ENCODE measurements at places on chromosomes 1 and 21.

DNA sequence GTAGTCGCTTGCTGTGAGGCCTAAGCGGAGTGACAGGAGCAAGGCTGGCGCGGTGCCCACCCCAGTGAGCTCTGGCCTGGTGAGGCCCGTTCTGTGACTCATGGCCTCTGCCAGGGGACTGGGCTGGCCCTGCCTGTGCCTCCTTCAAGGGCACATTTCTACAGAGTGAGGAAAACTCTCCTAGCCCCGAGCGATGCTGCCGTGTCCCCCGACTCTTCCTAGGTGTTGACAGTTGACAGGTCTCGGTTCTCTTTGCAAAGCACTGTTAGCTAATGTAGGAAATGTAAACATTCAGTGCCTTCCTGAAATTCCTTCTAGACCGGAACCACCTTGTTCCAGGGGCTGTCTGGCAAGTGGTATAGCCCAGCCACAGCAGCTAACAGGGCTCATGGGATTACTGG is 43.9 kb downstream of the ABCG1 start:
- no peak for DNase-seq

DNA sequence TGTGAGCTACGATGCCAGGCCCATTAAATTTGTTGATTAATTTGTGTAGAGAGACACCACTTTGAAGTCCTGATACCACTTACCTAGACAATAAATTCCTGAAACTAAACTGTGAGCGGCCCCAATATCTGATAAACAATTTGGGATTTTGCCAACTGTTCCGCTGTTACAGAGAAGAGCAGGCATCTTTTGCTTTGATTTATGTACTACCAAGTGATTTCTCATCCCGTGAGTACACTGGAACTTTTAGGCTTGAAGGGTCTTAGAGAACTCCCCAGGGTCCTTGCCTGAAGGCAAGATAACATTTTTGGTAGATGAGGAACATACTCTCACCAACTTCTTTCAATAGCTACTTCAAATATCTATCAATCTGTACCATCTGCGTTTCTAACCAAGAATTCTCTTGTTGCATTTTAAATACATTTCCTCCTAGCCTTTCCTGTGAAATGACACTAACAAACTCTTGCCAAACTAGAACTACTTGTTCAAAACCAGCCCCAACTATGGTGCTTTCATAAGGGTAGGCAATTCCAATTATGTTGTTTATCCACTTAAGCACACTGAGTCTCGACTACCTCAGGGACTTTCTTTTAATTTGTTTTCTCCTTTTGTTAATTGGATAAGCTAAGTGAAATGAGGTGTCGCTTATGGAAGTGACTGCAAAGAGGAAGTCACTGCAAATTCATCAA is 23.2 kb upstream of the SLC30A1 start:
- no peak for DNase-seq

DNA sequence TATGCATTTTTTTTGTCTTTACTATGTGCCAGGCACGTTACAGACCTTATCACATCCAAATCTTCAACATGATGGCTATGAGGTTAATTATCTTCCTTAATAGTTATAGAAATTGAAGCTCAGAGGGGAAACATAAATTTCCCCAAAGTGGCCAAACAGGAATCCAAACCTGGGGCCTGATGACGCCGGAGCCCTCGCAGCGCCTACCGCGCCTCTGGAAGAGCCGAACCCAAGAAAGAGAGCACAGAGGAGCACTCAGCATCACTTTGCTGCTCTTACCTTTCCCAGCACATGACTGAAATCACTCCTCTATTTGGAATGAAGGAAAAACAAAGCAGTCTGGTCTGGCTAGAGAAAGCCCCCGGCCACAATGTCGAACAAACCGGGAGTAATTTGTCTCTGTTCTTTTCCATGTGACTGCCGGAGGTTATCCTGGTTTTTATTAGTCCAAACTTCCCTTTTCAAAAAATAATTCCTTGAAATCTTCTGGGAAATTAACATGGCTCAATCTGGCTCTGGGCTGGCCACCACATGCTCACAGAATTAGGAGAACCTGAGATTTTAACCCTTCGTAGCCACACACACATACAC is 195.5 kb downstream of the ADSS2 start:
- DNase-seq, result no peak

- DNase-seq, result no peak
Measured at GRCh38 chr1:234899041-234899729, 229.5 kb downstream of the TOMM20 start.

GRCh38 chr1:93749894-93750301 is 68.3 kb upstream of the BCAR3 start:
- no peak for DNase-seq

- DNase-seq, result no peak
Measured at GRCh38 chr1:236288620-236288976, 6.8 kb upstream of the ERO1B start.

DNA sequence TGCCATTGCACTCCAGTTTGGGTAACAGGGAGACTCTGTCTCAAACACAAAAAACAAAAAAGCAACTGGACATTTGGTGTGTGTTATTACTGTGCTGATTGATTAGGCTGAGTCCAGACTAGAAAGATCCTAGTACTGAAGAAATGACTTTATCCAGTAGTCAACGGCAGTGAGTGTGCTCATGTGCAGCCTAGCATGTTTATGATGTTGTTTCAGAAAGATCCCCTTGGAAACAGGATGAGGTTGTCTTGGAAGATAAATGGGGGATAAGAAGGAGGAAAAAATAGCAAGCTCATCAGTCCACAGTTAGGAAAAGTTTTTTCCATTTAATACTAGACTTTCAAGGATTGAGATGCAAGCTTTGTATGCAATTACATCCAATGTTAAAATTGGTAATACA is 14.3 kb downstream of the RUSC1 start:
- no peak for DNase-seq

DNA sequence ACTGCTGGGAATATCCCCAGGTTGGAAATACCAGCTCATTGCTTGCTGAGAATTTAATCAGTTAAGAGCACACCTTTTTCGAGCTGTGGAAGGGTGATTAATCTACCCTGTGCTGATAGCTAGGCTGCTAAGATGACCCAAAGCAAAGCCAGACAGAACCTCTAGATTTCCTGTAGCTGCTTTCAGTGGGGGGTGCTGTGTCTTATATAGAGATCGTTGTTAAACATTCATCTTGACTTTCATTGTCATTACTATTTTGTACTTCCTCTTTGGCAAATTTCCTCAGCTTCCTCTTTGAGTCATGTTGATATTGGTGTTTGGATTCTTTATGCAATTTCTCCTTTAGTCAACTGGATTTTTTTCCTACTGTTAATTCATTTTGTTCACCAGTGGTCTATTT is 155.3 kb downstream of the DISC1 start:
- no peak for DNase-seq

GRCh38 chr1:199123615-199124014 is 484.8 kb downstream of the PTPRC start:
- DNase-seq, result no peak
